ENCODE measurements at places on chromosomes 7 and 10.

GRCh38 chr7:101533103-101533465 lies 96.0 kb downstream of the MYL10 start:
- no peak for DNase-seq

GRCh38 chr10:1123972-1124371 lies 67.8 kb downstream of the WDR37 start:
- DNase-seq: no peak

DNA sequence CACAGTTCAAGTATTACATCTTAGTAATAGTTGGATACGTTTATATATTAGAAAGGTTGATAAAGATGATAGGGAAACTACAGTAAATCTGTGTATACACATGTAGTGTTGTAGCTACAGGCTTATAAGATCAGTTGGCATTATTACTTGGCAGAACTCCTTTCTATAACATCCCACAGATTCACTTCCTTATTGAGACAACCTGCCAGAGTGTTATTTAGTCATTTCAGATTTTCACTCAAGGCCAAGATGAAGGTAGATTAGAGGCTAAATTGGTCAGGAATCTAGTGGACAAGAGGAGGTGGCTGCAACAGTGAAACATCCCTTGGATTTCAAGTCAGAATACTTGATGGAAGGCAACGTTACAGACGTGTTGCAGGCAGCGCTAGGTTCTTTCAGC lies 63.0 kb downstream of the PAPSS2 start:
- DNase-seq: no peak

- peak; percentile 61 for DNase-seq
Measured at GRCh38 chr7:48875045-48875916, 49.1 kb upstream of the CDC14C start.

- peak; percentile 95 for DNase-seq
Measured at GRCh38 chr7:128168667-128169210, 72.3 kb upstream of the LEP start.

DNA sequence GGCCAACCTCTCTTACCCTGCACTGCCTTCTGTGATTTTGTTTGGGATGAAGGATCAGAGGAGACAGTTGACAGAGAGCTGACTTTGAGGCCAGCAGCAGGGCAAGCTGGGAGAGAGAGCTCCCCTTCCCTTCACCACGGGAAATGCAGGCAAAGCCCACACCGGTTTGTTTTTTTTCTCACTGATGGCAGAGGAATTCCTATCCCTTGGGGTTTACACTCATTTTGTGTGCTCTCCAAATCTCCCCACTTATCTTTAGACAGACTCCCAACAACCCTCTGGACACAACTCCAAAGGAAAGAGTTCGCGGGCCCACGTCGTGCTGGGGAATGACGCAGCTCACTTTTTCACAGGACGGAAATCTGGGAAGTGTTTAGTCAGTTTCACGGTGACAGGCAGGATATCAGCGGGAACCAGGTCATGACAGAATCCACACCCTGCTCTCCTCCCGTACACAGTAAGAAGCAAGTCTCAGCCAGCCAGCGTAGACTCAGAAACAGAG lies 68.3 kb upstream of the FAM171A1 start:
- peak; percentile 30 for DNase-seq

DNA sequence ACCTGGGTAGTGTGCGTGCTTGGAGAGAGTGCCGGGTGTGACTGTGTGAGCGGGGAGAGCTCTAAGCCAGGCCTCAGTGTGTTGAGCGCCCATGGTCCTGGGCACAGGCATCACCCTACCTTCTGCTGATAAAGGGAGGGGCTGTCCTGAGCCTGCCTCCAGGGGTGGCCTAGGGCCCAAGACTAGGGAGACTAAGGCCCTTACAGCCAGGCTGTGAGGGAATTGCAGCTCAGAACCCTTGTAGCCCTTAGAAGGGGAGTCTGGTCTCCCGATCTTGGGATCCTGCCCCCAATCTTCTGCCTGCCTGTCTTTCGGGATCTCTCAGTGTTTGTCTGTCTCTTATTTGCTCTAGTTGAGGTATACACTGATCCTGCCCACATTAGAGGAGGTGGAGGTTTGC lies 41.2 kb downstream of the PAX2 start:
- DNase-seq: no peak

DNA sequence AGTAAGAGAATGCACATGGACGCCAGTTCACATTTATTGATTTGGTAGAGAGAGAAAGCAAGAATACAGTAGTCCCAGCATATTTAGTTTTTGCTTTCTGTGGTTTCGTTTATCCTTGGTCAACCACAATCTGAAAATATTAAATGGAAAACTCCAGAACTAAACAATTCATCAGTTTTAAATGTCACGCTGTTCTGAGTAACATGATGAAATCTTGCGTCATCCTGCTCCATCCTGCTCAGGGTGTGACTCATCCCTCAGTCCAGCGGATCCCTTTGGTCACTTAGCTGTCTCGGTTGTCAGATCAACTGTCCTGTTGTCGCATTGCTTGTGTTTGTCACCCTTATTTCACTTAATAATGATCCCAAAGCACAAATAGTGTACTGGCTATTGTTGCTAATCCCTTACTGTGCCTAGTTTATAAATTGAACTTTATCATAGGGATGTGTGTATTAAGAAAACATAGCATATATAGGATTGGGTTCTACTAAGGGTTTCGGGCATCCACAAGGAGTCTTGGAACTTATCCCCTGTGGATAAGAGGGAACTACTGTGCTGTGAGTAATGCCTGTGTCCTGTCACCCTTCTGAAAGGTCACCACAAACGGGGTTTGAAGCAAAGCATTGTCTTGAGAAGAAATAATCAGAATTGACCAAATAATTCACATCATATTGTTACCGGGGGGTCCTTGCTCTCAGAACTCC lies 73.6 kb downstream of the OTUD1 start:
- no peak for DNase-seq

DNA sequence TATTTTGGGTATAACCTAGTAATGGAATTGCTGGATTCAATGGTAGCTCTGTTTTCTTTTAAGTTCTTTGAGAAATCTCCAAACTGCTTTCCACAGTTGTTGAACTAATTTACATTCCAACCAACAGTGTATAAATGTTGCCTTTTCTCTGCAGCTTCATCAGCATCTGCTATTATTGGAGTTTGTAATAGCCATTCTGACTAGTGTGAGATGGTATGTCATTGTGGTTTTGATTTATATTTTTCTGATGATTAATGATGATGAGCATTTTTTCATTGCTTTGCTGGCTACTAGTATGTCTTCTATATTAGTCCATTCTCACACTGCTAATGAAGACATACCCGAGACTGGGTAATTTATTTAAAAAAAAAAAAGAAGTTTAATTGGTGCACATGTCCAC lies 248.6 kb upstream of the MAGI2 start:
- no peak for DNase-seq

DNA sequence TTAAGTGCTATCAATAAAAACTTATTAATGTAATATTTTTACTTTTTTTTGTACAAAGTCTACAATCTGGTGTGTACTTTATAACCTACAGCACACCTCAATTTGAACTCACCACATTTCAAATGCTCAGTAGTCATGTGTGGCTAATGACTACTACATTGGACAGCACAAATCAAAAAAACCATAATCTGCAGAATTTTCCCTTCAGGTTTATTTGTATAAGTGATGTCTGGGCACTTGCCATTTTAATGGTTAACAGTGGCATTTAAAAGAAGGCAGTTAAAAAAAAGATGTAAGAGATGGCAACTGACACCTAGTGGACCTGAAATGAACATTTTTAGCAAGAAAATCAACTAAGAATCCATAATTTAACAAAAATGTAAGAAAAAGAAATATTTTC lies 124.6 kb upstream of the NRBF2 start:
- DNase-seq: no peak

GRCh38 chr7:120280743-120281142 lies 7.8 kb downstream of the KCND2 start:
- no peak for DNase-seq

- DNase-seq: no peak
Measured at GRCh38 chr10:128928231-128928836, 538.7 kb upstream of the MGMT start.

- DNase-seq: no peak
Measured at GRCh38 chr7:2782565-2782964, 61.5 kb downstream of the GNA12 start.

GRCh38 chr7:26117142-26117807 lies 34.7 kb upstream of the NFE2L3 start:
- peak; percentile 20 for DNase-seq

All from WTC11 (cell line).